Adipocyte (in vitro differentiated cells): ENCODE measurements at places on chromosomes 1 and 21.

DNA sequence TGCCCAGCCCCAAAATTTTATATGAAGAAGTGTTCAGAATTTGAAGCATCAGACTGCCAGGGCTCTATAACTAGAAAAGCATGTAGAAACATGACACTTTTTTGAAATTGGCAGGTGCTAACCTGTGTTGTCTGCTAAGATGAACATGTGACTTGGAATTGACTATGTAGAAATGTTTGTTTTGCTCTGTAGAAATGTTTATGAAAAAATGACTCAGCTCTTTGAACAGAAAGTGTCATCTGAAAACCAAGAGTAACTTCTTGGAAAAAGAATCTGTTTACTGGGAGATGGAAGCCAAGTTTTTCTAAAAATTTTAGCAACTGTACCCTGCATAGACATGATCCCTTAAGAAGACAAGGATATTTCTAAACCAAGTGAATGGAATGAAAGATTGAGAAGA is 59.2 kb downstream of the LHX9 start:
- peak; percentile 21 for DNase-seq

DNA sequence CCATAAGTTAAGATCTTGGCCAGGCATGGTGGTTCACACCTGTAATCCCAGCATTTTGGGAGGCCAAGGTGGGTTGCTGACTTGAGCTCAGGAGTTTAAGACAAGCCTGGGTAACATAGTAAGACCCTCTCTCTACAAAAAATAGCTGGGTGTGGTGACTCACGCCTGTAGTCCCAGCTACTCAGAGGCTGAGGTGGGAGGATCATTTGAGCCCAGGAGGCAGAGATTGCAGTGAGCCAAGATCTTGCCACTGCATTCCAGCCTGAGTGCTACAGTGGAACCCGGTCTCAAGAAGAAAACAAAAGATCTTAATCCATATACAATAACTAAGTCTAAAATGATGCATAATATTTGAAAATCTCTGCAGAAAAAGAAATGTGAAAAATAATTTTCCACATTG is 165.5 kb upstream of the NR5A2 start:
- DNase-seq = no peak

DNA sequence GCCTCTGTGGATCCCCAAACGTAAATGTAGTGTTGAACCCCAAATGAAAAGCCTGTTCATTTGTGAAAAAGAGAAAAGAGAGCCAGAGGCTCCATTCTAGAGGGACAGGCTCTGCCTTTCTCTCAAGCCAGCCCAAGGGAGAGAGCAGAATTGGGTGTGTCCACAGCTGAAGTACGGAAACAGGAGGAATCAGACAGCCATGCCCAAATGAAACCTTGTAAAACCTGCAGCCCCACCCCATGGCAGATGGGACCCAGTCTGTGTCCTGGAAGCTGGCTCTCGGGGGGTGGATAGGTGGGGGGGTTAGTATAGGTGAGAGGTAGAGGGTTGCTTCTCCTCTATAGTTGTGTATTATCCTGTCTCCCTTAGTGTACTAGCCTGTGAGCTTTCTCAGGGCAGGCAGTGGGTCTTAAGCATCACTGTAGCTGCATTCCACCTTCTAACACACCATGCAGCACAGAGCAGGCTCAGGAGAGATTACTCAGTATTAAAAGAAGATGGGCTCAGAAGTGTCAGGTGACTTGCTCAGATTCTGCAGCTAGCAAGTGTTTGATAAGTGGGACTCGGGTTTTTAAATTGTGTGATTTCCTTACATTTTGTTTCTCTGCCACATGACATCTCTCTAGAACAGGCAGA is 67.4 kb upstream of the SIPA1L2 start:
- DNase-seq = no peak

DNA sequence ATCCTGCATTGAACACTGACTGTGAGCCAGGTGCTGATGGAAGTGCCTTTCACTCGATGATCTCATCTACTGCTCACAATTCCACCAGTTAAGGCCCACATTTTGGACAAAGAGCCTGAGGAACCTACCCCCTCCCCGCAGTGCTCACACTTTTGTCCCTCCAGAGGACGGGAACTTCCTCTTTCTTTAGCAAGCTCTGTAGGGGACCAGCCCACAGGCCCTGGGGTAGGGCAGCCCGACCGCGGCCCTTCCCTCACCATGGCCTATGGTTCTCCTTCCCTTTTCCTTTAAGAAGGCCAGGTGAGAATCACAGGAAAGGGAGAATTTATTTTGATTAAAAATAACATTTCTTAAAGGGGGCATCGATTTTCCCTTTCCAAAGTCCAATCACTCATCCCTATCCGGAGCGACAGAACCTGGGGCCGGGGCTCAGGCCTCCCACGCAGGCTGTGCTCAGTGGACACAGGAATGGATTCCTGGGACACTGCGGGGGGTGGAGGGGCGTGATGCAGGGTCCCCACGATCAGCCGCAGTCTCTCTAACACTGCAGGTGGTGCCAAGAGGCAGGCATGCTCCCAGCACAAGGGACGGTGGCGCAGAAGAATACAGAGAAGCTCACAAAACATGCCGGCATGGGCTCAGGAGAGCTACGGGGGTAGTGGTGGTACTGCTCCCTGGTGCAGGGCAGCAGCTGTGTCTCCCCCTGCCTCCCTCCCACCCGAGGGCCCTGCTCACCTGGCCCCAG is 8.9 kb upstream of the KCNE1 start:
- DNase-seq = no peak

GRCh38 chr1:87122243-87122642 is 206.4 kb upstream of the LMO4 start:
- no peak for DNase-seq

DNA sequence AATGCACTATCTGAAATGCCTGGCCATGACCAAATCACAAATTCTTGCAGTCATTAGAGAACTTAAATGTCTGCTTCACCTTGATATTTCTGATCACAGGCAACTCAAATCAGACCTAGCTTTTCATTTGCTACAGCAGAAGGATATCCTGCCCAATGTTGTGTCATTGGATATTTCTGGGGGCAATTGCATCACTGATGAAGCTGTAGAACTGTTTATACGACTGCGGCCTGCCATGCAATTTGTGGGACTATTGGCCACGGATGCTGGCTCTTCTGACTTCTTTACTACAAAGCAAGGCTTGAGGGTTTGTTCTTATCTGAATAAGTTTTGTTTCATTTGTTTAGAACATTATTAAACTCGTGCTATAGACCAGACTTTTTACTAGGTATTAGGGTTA is 14.9 kb downstream of the ZYG11A start:
- no peak for DNase-seq

DNA sequence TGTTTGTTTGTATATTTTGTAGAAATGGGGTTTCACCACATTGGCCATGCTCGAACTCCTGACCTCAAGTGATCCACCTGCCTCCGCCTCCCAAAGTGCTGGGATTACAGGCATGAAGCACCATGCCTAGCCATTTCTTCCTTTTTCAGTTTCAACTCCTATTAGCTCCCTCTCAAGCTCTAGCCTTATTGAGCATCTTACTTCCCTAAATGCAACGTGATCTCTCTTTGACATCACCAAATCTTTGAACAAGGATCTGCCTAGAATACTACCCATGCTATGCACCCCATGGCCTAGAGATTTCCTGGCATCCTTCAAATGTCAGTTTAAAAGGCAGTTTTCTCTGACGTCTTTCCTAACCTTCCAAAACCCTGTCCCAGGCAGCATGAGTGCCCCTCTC is 91.1 kb upstream of the NR5A2 start:
- DNase-seq = no peak

DNA sequence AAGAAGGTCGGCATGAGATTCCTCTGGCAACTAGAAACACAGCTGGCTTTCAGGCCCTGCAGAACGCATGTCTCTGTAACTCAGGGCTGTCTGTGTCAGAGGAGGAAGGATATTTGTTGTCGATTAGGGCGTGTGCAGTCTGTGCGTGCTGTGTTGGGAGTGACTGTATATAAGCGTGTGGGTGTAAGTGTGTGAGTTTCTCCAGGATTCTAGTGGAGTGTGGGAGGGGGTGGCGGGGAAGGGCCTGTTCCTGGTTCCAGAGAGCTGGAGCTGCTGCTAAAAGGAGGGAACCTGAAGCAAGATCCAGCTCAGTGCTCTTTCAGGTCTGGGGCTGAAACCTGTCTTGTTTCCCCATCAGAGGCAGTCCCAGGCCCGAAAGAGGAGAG is 74.3 kb downstream of the SLC16A1 start:
- DNase-seq = no peak

DNA sequence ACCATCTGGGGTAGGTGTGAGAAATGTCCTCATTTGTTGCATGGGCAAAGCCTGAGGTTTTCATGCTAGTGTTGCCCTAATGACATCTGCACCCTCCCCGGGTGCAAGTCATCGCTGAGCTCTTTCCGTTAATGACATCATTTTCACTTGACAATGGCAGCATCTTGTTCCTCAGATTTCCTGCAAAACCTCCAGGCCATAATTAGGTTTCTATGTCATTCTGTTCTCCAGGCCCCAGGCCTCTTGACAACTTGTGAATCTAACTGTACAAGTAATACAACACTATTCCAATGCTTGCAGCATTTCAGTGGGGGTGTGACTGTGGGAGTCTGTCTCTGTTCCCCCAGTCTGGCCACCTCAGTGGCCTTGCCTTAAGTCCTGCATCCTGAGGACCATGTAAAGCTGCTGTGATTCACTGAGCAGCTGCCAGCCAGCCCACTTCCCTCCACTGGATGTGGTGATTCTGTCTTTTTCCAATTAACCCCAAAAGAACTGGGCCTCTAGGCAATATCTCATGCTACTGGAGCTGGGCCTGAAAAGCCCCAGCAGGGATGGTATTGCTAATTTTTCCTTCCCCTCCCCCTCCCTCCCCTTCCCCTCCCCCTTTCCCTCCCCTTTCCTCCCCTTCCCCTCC is 22.8 kb downstream of the RAB7B start:
- no peak for DNase-seq

- DNase-seq = no peak
These were observed 182.0 kb upstream of the SGIP1 start for GRCh38 chr1:66351913-66352312.

- no peak for DNase-seq
These were observed 13.0 kb downstream of the CAPN8 start for GRCh38 chr1:223652436-223652941.

- no peak for DNase-seq
These were observed 7.4 kb downstream of the GPR137B start for GRCh38 chr1:236149696-236150228.

- no peak for DNase-seq
These were observed 44.1 kb upstream of the KCND3 start for GRCh38 chr1:112033439-112034120.

- DNase-seq = peak; percentile 32
These were observed 43.5 kb downstream of the LGR6 start for GRCh38 chr1:202237052-202237451.

GRCh38 chr1:210771131-210771530 is 362.8 kb downstream of the KCNH1 start:
- DNase-seq = no peak

DNA sequence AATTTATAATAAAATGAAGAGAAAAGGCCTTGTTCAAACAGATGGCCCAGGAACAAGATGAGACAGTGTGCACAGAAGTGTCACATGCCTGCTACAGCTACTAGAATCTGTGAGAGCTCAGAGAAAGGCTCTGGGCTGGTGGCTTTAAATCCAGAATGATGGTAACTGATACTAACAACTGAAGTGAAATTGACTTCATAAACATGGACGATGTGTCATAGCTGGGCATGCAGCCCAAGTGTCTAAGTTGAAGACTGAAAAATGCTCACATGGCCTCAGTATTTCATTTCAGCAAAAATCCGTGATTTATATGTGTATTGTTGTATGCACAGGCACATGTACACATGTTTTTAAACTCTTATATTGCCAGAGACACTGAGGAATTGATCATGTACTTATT is 208.3 kb upstream of the RUNX1 start:
- peak; percentile 96 for DNase-seq

DNA sequence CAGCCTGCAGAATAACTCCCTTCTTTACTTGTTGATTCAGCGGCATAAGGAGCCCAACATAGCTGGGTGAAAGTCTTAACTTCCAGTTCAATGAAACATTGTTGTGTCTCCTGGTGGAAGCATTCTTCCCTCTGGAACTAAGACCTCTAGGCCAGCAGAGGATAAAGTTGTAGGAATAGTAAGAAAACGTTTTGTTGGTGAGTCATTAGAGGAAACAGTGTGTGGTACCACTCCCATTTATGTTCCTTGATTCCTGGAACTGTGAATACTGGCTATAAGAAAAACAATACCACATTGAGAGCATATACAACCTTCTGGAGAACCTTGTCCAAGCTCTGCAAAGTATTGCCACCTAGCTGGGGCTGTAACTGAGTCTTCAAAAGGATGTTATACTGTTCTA is 737.4 kb upstream of the ZP4 start:
- peak; percentile 21 for DNase-seq

DNA sequence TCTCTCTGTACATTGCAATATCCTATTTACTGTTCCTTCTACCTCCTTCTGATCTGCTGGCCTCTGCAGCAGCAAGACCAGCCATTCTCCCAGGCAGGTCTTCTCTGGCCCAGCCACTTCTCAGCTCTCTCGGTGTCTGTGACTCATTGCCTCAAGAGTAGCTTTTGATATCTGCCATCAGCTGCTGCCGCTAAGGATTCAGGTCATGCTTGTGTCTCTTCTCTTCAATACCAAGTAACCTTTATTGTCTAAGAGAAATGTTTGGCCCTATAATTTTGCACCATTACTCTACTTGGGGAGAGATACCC is 101.8 kb downstream of the TMEM53 start:
- no peak for DNase-seq

GRCh38 chr1:25629836-25630235 is 13.2 kb downstream of the MAN1C1 start:
- DNase-seq = no peak

DNA sequence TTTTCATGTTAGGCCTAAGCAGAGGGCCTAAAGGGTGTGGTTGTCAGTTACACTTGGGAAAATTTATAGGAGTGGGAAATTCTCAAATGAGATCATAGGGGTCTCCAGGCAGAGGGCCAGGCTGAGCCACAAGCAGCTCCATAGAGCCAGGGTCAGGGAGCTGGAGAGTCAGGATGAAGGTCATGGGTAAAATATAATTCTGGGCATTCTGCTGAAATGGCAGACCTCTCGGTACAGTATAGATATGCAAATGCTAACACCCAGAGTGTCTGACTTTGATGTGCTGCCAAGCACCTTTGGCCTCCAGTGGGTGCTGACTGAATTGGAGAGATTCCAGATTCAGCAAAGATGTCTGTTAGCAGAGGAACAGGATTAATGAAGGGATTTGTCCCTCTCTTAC is 40.1 kb downstream of the DNM3 start:
- no peak for DNase-seq

- no peak for DNase-seq
These were observed 488 bp downstream of the DBT start for GRCh38 chr1:100249155-100249536.

GRCh38 chr1:219847215-219847855 is 81.0 kb downstream of the SLC30A10 start:
- DNase-seq = no peak

GRCh38 chr1:205430696-205431305 is 8.9 kb upstream of the LEMD1 start:
- DNase-seq = peak; percentile 69
